ENCODE measurements at places on chromosomes 16 and 17. TPM values are rescaled to one million over a fixed set of nuclear protein-coding genes. Genes with fewer than 3 reads are reported as not detected.
A peak's percentile ranks its signal among the peaks of the same experiment; 100 is the strongest.

GRCh38 chr17:19948116-19948943 lies 29.3 kb downstream of the AKAP10 start:
- no peak for DNase-seq
- no peak overlapping the region for H3K4me3 ChIP-seq
- no peaks in the 10 kb centered on the region for H3K27me3 ChIP-seq
- H3K36me3 ChIP-seq: peaks cover 5% of the 10 kb centered on the region
- no peak overlapping the region for H3K27ac ChIP-seq

GRCh38 chr16:70250748-70251628 lies 752 bp downstream of the EXOSC6 start:
- peaks cover 23% of the 10 kb centered on the region for H3K36me3 ChIP-seq
- H3K4me1 ChIP-seq: peaks cover 13% of the 10 kb centered on the region
- peak overlapping the region; percentile 79 for H3K27ac ChIP-seq

- no peak for DNase-seq
- peaks cover 3% of the 10 kb centered on the region for H3K36me3 ChIP-seq
- H3K27ac ChIP-seq: no peak overlapping the region
- no peak overlapping the region for H3K4me3 ChIP-seq
Measured at GRCh38 chr17:801660-802059, 19.5 kb downstream of the MRM3 start.

DNA sequence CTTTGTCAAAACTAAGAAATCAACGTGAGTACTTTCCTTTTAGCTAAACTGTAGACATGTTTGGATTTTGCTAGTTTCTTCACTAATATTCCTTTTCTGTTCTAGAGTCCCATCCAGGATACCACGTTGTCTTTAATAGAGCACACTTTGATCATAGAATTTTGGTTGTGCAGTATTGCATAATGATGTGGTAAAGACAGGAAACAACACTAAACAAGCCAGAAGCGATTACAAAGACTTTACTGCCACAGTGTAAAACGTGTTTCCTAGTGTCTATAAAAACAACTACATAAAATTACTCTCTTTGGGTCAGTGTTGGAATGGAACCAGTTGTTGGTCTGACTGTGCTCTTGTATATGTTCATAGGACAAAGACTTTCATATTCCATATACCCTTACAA lies 19.3 kb downstream of the SHISA9 start:
- no peaks in the 10 kb centered on the region for H3K27me3 ChIP-seq
- no peaks in the 10 kb centered on the region for H3K36me3 ChIP-seq
- no peak overlapping the region for H3K4me3 ChIP-seq

DNA sequence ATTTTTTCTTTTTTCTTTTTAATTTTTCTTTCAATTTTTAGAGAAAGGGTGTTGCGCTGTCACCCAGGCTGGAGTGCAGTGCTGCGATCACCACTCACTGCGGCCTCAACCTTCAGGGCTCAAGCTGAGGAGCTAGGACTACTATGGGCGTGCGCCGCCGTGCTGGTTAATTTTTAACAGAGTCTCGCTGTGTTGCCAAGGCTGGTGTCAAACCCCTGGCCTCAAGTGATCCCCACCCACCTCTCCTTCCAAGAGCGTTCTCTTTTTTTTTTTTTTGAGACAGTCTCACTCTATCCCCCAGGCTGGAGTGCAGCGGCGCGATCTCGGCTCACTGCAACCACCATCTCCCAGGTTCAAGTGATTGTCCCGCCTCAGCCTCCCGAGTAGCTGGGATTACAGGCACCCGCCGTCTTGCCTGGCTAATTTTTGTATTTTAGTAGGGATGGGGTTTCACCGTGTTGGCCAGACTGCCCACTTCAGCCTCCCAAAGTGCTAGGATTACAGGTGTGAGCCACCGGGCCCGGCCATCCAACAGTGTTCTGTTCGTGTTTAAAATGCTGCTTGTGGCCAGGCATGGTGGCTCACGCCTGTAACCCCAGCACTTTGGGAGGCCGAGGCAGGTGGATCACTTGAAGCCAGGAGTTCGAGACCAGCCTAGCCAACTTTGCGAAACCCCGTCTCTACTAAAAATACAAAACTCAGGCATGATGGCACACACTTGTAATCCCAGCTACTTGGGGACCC lies 14.5 kb upstream of the RPL13 start:
- peak; percentile 76 for DNase-seq
- no peak overlapping the region for H3K27ac ChIP-seq
- H3K36me3 ChIP-seq: peaks cover 29% of the 10 kb centered on the region
- H3K27me3 ChIP-seq: no peaks in the 10 kb centered on the region
- no peak overlapping the region for H3K4me3 ChIP-seq
- H3K4me1 ChIP-seq: no peaks in the 10 kb centered on the region

The UBE2Z gene
- 29.5 TPM for polyA plus RNA-seq

The DOC2A gene
- polyA plus RNA-seq: 1.4 TPM

The RASD1 gene
- polyA plus RNA-seq: 13.5 TPM

All from lung (tissue), 17 donors.